ENCODE measurements at places on chromosomes 6 and 20. TPM values are rescaled to one million over a fixed set of nuclear protein-coding genes. Genes with fewer than 3 reads are reported as not detected.
A peak's percentile ranks its signal among the peaks of the same experiment; 100 is the strongest.

DNA sequence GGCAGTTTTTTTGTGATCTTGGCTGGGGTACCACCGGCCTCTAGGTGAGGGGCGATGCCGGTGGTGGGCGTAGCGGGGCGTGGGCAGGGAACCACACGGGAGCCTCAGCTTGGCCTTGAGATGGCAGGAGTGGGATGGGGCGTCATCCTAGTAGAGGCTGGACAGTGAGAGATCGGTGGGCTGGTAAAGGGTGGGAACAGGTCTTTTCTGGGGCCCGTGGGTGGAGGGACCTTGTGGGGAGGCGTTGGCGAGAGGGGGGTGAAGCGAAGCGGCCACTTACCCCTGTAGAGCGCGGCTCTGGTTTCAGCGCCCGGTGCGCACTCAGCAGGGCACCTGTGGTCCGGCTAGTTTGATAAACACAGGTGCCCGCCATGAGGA, 12.0 kb downstream of the ITPR3 start:
- DNase-seq = no peak

DNA sequence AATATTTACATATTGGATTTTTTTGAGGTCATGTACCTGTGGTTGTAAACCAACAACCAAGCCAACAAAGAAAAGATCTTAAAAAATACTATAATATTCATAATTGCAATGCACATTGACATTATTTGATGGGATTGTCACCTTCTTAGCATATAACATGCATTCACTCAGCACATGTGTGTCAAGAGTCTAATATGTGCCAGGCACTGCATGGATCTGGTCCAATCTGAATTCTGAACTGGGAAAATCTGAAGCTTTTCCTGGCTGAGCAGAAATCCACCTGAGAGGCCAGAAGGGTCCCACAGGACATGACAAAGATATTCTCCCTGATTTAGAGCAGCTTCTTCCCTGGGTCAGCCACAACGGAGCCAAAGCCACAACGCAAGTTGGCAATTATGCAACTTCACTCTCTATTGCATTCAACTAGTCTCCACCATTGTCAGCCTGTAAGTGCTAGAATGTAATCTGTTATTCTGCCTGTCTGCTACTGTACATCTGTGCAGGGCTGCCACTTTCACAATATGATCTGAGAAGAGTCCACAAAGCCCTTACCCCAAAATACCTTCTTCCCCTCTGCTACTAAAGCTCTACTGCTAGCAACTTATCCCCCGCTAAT, 17.0 kb upstream of the DDO start:
- no peak for DNase-seq

- DNase-seq = no peak
These were observed 267.5 kb downstream of the SMOC2 start for GRCh38 chr6:168708526-168708925.

GRCh38 chr6:19719691-19720128, 117.5 kb upstream of the ID4 start:
- peak; percentile 23 for DNase-seq

- DNase-seq = no peak
These were observed 405.4 kb downstream of the PREX1 start for GRCh38 chr20:48422242-48422960.

GRCh38 chr6:135189344-135189743, 8.2 kb downstream of the MYB start:
- DNase-seq = no peak

DNA sequence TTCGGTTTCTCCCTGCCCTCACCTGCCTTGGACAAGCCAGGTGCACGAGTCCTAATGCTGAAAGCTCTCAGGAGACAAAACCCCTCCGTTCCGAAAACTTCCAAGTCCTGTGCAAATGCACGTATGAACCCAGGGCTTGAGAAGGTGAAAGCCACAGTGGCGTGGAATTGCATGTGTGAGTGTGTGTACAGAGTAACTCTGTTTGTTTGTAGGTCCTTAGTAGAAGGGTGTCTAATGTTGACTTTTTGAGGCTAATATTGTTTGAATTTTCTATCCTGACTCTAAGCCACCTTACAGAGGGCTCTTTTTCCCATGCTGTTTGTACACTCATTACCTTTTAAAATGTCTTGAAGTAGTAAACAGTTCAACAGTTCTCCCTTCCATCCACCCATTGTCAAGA, 129.1 kb downstream of the FOXA2 start:
- no peak for DNase-seq

SF3B5 gene
- polyA plus RNA-seq = 92.6 TPM

C20orf141 gene
- not detected for polyA plus RNA-seq

SCUBE3 gene
- polyA plus RNA-seq = 0.84 TPM

GSTA2 gene
- not detected for polyA plus RNA-seq

Measured in muscle of back (tissue), 13 donors.